ENCODE measurements at places on chromosomes 6 and 20. TPM values are rescaled to one million over a fixed set of nuclear protein-coding genes. Genes with fewer than 3 reads are reported as not detected.

DNA sequence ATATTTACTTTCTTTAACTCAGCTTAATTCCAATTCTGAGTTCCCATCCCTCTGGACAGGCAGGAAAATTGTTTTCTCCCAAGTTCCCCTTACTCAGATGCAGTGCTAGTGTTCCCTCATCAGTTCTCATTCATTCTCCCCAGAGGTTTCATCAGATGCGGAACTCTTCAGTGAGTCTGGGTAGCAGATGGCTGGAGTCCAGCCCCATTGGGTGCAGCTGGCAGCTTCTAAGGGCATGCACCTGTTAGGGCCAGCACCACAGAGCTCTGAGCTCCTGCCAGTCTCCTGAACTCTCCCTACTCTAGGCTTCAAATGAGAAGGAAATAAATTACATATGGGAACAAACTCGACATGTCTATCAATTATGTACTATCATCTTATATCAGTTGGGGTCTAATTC, 76.6 kb downstream of the SOD2 start:
- peaks cover 5% of the 10 kb centered on the region for H3K27me3 ChIP-seq
- H3K4me1 ChIP-seq, result no peaks in the 10 kb centered on the region
- no peak overlapping the region for H3K4me3 ChIP-seq
- no peak overlapping the region for H3K27ac ChIP-seq

GRCh38 chr6:153001767-153002612, 519 bp downstream of the MTRF1L start:
- peaks cover 29% of the 10 kb centered on the region for H3K4me1 ChIP-seq
- no peak for DNase-seq
- H3K4me3 ChIP-seq, result peak overlapping the region; percentile 98
- H3K27me3 ChIP-seq, result no peaks in the 10 kb centered on the region
- H3K27ac ChIP-seq, result peak overlapping the region; percentile 95
- H3K36me3 ChIP-seq, result peaks cover 23% of the 10 kb centered on the region

GRCh38 chr6:16338577-16339264, 100.3 kb downstream of the GMPR start:
- no peaks in the 10 kb centered on the region for H3K4me1 ChIP-seq
- DNase-seq, result no peak
- H3K4me3 ChIP-seq, result no peak overlapping the region
- H3K27ac ChIP-seq, result no peak overlapping the region
- no peaks in the 10 kb centered on the region for H3K36me3 ChIP-seq

GRCh38 chr20:21270806-21271205, 32.3 kb upstream of the XRN2 start:
- no peak overlapping the region for H3K4me3 ChIP-seq
- no peak overlapping the region for H3K27ac ChIP-seq
- no peaks in the 10 kb centered on the region for H3K4me1 ChIP-seq
- H3K36me3 ChIP-seq, result no peaks in the 10 kb centered on the region
- no peak for DNase-seq

DNA sequence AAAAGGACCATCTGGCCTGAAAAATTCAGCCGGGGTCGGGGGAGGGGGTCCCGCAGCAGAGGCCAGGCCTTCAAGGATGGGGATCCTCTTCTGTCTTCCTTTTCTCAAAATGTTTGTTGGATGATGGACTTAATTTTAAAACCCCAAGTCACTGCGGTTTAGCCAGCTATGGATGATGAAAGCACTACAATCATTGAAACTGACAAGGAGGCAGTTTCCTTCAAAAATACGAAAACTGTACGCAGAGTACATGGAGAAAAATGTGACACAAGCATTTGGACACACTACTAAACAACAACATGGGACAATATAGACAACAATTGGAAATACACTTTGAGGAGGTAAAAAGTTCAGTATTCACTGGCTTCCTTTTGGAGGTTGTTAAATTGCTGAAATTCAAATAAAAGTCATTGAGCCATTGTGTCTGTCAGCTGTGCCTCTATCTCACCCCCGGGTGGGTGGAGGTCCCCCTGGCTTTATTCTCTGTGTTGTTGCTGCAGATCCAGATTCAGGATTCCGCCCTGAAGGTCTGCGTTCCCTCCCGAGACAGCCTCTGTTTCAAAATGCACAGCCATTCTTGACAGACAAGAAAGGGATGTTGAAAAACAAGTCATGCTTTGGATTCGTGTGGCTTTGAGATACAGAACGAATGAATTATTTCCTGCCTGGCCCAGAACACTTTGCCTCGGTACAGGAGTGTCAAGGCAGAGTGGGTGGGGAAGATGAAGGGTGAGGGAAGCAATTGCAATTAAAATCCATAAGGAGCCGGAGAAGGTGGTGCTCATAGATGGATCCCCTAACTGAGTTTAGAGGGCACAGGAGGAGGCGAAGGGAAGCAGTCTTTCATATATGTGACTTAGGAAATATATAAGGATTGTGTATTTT, 118.2 kb downstream of the TTLL2 start:
- H3K36me3 ChIP-seq, result no peaks in the 10 kb centered on the region
- H3K4me1 ChIP-seq, result no peaks in the 10 kb centered on the region
- DNase-seq, result no peak
- H3K4me3 ChIP-seq, result no peak overlapping the region
- H3K27me3 ChIP-seq, result peaks cover 18% of the 10 kb centered on the region

- H3K4me3 ChIP-seq, result no peak overlapping the region
- H3K4me1 ChIP-seq, result no peaks in the 10 kb centered on the region
- no peak overlapping the region for H3K27ac ChIP-seq
- no peak for DNase-seq
- peaks cover 16% of the 10 kb centered on the region for H3K27me3 ChIP-seq
These were observed 2.1 kb downstream of the TAAR5 start for GRCh38 chr6:132587424-132587823.

Gene TULP1
- total RNA-seq, result not detected

Gene ATG5
- 25.7 TPM for total RNA-seq

Gene CCM2L
- total RNA-seq, result not detected

Data from activated naive CD8-positive, alpha-beta T cell treated with anti-CD3 and anti-CD28 coated beads, Interleukin-2, amount 10 ng/mL, durations not matched to agents 7 days and 5 days (primary cell).